T-helper 9 cell (primary cell): ENCODE measurements at places on chromosomes 6 and 20.

DNA sequence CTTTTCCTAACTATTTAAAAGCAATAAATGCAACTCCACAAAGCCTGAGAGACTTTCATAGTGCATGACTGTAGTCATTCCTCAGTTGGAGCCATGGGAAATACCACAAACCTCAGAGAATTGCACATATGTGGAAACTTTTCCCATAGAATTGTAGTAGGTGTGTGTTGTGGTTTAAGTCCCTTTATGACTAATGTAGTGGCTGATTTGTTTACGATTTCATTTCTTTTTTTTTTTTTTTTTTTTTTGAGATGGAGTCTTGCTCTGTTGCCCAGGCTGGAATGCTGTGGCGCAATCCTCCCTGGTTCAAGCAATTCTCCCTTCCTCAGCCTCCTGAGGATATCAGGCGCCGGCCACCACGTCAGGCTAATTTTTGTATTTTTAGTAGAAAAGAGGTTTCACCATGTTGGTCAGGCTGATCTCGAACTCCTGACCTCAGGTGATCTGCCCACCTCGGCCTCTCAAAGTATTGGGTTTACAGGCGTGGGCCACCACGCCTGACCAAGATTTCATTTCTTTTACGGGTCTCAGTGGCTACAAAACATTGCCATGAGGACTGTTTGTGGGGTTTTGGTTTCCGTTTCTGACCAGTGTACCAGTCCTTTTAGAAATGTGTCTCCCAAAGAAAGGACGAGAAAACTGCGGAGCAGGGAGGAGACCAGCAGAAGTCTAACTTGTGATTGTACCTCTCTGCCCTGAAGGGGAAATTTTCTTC lies 212.1 kb upstream of the MARCKS start:
- no peak for DNase-seq

GRCh38 chr20:57133926-57134650 lies 132.4 kb downstream of the BMP7 start:
- no peak for DNase-seq

GRCh38 chr20:62219992-62220665 lies at the start of gene HRH3:
Gene HRH3 (minus strand): TSS chr20:62220278. CDS start chr20:62219970, 308 bp downstream.
- DNase-seq: peak; percentile 30

DNA sequence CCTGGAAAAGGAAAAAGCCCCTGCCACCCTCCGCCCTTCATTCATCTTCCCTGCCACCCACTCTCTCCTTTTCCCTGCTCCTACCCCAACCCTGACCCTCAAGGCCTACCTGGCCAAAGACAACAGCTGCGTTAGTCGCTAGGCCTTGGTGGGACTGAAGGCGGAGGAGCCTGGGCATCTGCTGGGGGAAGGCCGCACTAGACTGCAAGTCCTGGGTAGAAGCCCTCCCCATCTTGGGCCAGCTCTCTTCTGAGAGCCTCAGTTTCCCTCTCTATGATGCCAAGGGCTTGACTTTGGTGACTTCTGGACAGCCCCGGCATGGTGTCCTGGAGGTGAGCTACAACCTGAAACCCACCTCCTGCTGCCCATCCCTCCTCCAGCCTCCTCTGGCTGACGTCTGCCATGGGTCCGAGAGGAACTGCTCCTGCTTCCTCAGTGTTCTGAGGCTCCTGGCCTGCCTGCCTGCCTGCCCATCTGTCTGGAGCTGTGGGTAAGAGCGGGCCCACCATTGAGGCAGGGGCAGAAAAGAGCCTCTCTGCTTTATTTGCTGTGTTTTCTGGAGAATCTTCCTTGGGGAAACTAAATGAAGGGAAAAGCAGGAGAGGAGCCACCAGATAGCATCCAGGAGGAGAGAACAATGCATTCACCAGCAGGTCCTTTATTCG lies 7.5 kb upstream of the FOXC1 start:
- no peak for DNase-seq

DNA sequence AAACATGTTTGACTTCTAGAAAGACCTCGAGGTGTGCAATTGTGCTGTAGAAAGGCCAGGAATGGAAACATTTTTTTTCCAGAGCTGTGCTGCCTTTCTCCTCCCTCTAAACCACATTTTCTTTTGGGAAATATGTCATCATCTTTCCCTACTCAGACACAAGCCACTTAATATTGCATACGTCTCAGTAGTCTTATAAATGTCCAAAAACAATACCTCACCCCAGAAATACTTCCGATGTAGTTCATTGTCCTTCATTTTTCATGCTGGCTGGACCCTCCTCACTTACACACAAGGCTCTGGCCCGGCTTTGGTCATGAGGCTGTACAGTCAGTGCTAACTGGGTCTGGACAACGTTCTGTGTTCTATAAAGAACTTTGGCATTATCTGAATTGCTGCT lies 126.4 kb downstream of the SCML4 start:
- DNase-seq: no peak

- no peak for DNase-seq
Observed at GRCh38 chr20:51488331-51488730, 54.2 kb downstream of the NFATC2 start.

DNA sequence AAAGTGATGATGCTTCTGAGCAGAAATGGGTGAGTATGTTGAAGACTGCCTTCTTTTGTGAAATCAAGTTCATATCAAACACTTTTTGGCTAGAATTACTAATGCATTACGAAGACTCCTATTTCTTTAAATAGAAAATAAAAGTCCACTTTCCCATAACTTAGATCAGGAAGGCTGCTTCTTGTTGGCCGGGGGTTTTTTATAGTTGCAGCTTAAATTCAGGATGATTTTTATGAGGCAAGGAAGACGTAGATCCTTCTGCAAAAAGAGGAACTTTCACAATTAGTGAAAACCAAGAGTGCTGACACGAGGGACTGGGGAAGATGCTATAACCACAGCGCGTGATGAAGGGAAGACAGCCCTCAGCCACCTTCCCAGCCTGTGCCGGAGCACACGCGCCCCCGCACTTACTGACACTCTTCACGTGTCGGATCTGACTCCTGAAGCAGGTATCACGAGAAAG lies 206.1 kb upstream of the PRDM1 start:
- DNase-seq: no peak

DNA sequence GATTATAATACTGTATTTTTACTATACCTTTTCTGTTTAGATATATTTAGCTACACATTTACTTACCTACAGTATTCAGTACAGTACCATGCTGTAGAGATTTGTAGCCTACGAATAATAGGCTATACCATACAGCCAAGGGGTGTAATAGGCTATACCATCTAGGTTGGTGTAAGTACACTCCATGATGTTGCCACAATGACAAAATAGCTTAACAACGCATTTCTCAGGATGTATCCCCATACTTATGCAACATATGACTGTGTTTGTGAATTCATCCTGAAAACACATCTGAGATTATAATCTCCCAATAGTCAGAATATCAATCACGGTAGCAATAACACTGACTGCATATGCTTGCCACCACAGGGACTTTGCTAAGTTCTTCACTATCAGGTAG lies 20.7 kb downstream of the B4GALT5 start:
- no peak for DNase-seq

GRCh38 chr6:20572940-20573339 lies 38.7 kb downstream of the CDKAL1 start:
- DNase-seq: no peak

DNA sequence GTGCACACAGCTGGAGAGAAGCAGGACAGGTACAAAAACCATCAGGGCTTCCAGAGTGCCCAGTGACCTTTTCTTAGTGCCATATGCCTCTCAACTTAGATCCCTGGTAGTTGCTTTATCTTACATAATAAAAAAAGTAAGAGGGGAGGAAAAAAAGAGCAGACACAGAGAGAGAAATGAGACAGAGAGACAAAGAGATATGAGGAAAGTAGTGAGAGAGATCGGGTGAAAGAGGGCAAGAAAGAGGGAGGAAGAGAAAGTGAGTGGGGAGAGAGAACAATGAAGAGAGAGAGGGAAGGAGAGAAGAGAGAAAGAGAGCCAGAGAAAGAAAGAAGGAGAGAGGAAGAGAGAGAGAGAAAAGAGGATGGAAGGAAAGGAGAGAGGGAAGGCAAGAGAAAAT lies 131.6 kb downstream of the PTPRT start:
- DNase-seq: no peak

- DNase-seq: peak; percentile 64
Observed at GRCh38 chr6:107114213-107114925, 946 bp downstream of the BEND3 start.

DNA sequence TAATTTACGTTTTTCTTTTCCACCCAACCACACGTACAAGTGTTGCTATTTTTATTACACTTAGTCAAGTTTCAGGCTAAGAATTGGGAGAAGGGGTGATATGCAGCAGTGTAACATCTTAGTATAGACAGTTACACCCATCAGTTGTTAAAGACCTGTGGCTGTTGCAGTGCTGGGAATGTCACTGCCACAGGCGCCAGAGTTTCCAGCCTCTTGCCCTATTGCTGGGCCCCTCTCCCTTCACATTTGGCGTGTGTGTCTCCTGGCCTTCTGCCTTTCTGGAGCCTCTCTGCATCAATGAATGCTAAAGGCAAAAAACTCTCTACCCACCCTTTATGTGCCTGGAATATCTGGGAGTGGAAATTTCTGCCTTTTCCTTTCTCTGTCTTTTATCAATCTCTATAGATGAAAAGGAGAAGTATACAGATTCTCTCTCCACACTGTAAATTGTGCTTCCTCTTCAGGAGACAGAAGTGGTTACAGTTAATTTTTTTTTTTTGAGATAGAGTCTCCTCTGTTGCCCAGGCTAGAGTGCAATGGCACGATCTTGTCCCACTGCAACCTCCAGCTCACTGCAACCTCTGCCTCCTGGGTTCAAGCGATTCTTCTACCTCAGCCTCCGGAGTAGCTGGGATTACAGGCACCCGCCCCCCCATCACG lies 73.0 kb downstream of the TIAM2 start:
- DNase-seq: no peak

- no peak for DNase-seq
Observed at GRCh38 chr20:12255461-12255970, 337.8 kb downstream of the BTBD3 start.

DNA sequence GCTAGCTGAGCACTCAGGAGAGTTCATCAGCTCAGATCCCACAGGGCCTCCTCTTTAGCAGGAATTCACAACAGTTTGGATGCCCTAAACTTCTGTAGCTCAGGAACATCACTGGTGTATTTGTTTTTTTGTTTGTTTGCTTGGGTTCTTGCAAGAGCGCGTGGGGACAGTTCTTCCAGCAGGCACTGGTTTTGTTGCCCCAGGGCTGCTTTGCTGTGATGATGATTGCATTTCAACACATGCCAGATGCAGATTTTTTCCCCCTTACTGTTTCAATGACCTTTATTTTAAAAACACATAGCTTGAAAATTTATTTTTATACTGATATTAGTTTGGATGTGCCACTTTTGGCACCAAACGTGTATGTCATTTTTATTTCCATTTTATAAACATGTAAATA lies 77.1 kb downstream of the DHX35 start:
- no peak for DNase-seq

- DNase-seq: no peak
Observed at GRCh38 chr6:14861491-14861943, 384.4 kb upstream of the JARID2 start.

DNA sequence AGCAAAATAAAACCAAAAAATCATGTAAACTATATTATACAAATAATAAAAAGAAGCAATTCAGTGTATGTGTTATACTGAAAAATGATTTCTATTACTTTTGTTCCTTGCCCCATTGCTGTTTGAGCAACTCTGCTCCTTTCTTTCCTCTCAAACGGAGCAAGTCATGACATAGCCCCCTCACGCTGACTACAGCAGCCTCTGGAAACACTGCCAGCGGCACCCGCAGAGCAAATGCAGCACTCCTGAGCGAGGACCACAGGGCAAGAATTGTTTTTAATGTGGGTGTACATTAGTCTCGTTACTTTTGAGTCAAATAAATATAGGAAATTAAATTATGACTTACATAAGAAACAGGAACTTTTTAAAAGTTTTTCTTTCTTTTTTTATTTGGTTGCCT lies 350.1 kb upstream of the HSF2 start:
- DNase-seq: no peak

- no peak for DNase-seq
Observed at GRCh38 chr6:52745764-52746201, 17.5 kb downstream of the GSTA2 start.

DNA sequence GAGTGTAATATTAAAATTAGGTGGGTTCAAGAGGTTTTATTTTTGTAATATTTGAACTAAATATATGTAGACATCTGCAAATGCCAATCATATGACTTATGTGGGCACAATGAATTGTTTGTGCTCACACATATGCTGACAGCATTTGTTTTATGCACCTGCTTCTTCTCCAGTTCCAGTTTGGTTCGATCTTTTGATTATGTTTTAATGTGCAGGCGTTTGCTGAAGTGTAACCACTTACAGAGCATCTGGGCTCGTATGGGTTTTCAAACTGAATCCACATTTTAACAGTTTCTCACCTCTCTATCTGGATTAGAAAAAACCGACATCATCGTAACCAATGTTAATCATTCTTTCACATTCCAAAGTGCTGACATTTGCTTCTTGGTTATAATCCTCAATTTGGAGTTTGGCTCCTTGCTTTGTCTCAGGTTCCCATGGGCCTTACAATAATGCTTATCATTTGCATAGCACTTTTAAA lies 129.1 kb upstream of the SPACA1 start:
- no peak for DNase-seq

DNA sequence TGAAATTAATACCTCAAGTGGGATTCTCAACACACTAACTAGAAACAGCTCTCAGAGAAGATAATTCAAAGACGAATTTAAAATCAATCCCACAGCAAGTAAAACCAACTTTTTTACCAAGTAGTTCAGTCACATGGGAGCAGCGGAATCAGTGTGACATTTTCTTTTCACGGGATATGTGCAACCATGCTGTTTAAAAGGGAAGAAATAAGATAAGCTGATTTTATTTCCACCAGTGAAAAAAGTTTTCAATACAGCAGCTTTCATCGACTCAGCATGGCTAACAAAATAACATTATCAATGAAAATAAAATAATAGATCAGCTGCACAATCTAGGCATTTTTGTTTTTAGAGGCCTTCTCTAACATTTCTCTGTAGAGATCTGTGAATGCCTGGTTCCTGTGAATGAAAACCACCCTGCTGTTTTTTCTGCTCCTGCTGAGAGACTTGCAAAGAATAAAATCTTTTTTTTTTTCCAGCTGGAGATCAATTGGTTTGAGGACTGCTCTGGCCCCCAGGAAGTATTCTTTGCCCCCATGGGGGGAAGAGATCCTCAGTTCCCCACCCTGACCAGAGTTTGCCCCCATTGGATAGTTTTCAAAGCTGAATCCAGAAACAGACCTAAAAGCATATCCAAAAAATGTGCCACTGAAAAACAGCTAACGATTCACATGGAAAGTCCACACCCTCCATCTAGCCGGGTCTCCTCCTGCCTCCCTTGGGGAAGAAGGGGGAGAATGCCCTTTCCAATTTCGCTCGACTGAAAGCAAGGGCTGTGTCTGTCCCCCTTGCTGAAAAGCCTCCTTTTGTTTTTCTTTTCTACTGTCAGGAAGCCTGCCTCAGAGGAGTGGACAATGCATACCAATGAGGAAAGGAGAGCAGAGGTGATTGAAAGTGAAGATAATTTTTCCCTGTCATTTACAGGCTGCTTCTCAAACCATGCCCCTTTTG lies 317.6 kb downstream of the PRKN start:
- DNase-seq: no peak

GRCh38 chr6:123804014-123804786 lies 535 bp downstream of the NKAIN2 start:
- no peak for DNase-seq
